ENCODE measurements at places on chromosomes 16 and 17.
A peak's percentile ranks its signal among the peaks of the same experiment; 100 is the strongest.

DNA sequence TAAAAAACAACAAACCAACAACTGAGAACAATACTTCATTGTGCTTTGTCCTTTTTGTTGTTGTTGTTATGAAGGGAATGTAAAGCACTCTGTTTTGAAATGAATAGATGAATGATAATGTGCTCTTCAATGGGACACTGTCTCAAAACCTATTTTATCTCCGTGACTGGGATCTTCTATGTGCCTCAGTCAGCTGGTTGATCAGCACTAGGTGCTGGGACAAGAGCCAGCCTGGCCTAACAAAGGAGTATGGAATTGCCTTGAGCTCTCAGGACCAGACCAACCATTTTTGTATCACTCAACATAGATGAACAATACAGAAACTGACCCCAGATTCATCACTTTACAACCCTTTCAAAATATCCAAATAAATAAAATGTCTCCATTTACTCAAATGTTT lies 440.2 kb downstream of the KCNJ2 start:
- ATAC-seq: no peak

GRCh38 chr16:89502081-89502843 lies 5.9 kb upstream of the SPG7 start:
- ATAC-seq: peak; percentile 57

GRCh38 chr16:88088161-88088581 lies 136.9 kb downstream of the BANP start:
- ATAC-seq: no peak

- ATAC-seq: peak; percentile 42
These were observed 612.1 kb downstream of the MAF start for GRCh38 chr16:78988361-78988969.

- ATAC-seq: no peak
These were observed 23.1 kb downstream of the PITPNC1 start for GRCh38 chr17:67400193-67400592.

- ATAC-seq: peak; percentile 54
These were observed 30.7 kb upstream of the METTL9 start for GRCh38 chr16:21568502-21569189.

- peak; percentile 27 for ATAC-seq
These were observed 33.9 kb downstream of the PLD6 start for GRCh38 chr17:17172001-17172939.

DNA sequence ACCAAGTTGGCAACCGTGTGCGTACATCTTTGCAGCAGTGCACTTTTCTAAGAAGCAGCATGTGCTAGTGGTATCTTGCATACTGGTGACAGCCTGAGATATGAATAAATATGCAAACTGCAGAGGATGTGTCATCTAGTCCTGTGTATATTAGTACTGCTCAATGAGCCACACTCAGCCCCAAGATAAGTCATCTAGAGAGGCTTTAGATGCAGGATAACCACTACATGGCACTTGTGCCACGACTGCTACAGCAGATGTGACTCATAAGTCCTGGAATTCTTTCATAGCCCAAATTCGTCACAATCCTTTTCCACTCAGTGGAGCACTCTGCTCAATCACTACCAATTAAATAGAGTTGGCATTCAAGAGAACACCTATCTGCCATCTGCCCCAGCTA lies 171.5 kb downstream of the AXIN2 start:
- no peak for ATAC-seq

- ATAC-seq: no peak
These were observed 14.1 kb upstream of the CIBAR2 start for GRCh38 chr16:85126394-85126704.

- no peak for ATAC-seq
These were observed 41.1 kb upstream of the CACNG5 start for GRCh38 chr17:66793814-66794213.

DNA sequence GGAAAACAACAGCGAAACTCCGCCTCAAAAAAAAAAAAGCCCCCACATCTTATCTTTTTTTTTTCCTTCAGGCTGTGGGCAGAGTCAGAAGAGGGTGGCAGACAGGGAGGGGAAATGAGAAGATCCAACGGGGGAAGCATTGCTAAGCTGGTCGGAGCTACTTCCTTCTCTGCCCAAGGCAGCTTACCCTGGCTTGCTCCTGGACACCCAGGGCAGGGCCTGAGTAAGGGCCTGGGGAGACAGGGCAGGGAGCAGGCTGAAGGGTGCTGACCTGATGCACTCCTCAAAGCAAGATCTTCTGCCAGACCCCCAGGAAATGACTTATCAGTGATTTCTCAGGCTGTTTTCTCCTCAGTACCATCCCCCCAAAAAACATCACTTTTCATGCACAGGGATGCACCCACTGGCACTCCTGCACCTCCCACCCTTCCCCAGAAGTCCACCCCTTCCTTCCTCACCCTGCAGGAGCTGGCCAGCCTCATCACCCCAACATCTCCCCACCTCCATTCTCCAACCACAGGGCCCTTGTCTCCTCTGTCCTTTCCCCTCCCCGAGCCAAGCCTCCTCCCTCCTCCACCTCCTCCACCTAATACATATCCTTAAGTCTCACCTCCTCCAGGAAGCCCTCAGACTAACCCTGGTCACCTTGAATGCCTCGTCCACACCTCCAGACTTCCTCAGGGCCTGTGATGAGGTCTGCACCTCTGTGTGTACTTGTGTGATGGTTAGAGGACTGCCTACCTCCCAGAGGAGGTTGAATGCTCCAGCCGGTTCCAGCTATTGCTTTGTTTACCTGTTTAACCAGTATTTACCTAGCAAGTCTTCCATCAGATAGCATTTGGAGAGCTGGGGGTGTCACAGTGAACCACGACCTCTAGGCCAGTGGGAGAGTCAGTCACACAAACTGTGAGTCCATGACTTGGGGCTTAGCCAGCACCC lies 1.2 kb upstream of the HBA1 start:
- ATAC-seq: no peak

DNA sequence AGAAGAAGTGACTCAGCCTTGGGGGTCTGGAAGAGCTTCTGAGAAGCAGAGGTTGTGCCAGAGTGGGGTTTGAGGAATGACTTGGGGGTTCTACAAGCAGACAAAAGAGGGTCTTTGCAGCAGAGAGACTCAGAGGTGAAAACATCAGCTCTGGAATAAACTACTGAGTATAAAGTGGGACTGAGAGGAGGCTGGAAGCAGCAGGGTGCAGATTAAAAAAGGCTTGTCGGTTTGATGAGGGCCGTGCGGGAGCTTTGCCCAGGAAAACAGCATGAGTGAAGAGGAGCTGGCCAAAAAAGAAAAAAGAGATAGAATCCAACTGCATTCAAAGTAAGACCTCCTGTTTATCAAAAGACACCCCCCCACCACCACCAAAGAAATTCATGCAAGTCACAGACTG lies 13.1 kb upstream of the ACE start:
- ATAC-seq: no peak

GRCh38 chr16:77660311-77660710 lies 62.0 kb upstream of the NUDT7 start:
- no peak for ATAC-seq

DNA sequence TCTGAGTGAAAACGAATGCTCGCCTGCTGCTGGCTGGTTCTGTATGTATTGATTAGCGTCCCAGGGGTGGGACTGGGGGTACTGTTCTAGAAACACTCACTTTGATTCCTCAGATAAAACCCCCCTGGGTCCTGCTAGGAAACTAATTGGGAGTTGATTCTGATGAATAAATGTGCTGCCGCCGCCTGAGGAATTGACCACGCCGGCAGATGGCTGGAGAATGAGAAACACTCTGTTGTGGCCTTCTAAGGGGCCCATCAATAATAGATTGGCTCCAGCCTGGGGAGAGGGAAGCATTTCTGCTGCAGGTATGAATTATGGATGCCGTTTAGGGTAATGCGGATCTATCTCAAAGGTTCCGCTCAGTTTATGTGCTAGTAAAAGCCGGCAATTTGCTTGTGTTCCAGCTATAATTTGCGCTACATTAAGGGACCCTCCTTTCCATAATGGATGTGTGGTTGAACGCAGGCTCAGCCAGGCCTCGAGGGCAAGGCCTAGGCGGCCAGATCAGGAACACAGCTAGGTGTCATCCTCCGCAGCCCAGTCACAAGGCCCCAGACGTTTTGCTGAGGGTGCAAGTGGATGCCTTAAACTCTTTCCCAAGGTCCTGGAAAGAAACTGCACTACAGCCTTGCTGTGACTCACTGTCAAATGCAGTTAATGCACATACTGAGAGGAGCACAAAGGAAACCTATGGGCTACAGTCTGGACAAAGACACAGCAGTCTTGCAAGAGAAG lies 132.2 kb upstream of the HS3ST2 start:
- no peak for ATAC-seq

DNA sequence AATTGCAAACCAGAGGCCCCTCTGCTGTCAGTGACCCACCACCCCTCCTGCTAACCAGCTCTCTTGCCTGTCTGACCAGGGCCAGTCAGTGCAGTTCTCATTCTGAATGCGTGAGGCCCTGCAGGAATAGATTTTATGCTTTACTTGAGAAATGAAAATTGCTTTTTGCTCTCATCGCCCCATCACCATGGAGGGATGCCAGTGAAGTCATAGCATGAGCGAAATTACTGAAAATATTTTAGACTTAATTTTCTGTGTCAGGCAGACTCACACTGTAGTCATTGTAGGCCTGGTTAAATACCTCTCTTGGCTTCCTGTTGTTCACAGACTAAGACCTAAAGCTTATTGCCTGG lies 490.5 kb upstream of the CDH5 start:
- no peak for ATAC-seq

DNA sequence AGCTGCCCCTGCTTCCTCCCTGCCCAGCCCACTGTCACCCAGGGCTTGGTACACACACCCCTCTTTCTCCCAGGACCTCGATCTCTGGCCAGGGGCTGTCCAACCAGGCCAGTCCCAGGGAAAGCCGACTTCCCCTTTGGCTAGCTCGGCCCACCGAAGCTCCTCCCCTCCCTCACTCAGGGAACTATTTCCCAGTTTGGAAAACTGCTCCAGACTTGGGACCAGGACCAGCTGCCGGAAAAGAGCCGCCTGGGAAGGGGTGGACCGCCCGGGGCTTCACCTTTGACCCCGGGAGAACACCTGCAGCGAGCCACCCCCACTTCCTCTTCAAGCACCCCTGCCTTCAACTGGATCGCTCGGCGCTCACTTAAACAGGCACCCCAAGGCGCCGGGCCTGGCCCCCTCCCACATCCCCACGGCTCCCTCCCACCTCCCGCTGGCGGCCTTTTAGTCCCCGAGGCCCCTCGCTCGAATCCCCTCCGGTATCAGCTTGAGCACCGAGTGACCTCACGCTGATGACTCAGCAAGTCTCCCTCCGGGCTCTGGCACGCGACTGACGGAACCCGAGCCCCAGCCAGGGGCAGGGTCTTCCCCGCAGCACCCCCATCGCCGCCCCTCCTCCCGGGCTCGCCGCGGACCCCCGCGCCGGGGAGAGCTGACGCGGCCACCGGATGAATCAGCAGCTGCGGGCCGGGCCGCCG lies 934 bp downstream of the MAFG start:
- ATAC-seq: peak; percentile 22

GRCh38 chr17:42409523-42410318 lies 13.3 kb downstream of the CAVIN1 start:
- peak; percentile 83 for ATAC-seq

DNA sequence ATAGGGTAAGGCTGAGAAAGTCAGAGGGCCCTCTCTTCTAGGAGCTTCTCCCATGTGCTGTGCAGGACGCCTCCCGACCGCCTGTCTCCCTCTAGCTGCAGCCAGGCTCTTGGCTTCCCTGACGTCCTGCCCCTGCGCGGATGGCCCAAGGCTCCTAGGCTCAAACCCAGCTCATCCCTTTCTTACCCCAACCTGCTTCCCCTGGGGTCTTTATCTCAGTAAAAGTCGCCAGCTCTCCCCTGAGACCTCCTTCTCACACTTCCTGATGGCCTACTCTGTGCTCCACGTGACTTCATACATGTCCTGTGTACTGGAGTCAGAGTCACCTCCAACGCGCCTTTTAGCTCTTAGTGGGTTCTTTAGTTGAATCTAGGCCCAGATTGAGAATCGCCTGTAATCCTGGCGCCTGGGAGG lies 1.1 kb upstream of the ZNF747 start:
- ATAC-seq: peak; percentile 79

DNA sequence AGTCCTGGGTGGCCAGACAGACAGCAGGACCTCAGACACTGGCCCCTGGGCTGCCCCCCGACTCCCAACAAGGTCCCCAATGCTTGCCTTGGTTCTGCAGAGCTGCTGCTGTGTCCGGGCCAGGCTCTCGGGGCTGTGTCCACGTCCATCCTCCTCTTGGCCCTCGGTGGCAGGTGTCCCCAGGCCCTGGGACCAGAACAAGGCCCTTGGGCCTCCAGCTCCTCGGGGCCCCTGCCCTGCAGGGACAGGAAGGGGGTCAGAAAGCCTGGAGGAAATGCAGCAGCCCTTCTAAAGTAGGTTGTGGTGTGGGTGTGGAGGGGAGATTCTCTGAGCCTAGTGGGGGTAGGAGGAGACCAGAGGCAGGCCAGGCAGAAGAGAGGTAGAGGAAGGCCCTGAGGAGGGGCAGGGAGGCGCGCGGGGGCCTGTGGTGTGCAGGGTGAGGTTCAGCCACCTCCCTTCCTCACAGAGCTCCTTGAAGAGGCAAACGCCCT lies 2.5 kb upstream of the AXIN1 start:
- ATAC-seq: no peak

- ATAC-seq: no peak
These were observed 9.0 kb upstream of the G6PC1 start for GRCh38 chr17:42891539-42892152.

GRCh38 chr17:37458805-37459204 lies 30.9 kb upstream of the DUSP14 start:
- ATAC-seq: no peak

DNA sequence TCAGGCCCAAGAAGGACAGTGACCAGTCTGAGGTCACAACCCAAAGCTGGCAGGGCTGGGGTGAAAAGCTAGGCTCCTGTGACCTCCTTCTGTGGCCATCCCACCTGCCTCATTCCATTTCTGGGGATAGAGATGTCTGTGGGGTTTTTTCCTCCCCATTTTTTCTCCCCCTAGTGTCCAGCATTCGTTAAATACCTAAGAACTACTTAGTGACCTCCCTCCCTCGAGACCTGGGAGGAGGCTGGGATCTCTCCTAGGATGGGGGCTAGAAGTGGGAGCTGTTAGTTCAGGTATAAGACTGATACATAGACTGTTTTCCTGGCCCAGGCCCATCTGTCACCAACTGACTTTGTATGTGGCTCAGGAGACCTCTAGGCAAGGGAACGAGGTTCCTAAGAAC lies 20.5 kb upstream of the STAC2 start:
- no peak for ATAC-seq

- peak; percentile 17 for ATAC-seq
These were observed 7.6 kb downstream of the ALOX15B start for GRCh38 chr17:8046306-8046928.

DNA sequence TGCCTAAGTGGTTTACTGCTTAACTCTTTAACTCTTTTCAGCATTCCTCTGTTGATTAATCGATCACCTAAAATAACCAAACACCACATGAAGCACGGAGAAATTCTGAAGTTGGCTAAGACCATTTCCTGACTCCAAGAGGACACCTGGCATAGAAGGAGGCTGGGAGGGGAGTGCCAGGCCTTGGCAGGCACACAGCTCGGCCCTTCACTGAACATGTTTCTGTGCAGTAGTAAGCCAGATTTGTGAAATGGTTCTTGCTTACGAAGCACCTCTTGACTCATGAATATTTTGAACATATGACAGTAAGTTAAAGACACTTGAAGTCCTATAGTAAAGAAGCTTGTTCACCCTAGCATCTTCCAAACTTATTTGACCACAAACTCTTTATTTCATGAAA lies 82.3 kb downstream of the FOXL1 start:
- no peak for ATAC-seq

GRCh38 chr16:62167551-62167950 lies 131.3 kb upstream of the CDH8 start:
- ATAC-seq: peak; percentile 18
